KG1 (cell line): ENCODE measurements at places on chromosomes 16 and 17.

DNA sequence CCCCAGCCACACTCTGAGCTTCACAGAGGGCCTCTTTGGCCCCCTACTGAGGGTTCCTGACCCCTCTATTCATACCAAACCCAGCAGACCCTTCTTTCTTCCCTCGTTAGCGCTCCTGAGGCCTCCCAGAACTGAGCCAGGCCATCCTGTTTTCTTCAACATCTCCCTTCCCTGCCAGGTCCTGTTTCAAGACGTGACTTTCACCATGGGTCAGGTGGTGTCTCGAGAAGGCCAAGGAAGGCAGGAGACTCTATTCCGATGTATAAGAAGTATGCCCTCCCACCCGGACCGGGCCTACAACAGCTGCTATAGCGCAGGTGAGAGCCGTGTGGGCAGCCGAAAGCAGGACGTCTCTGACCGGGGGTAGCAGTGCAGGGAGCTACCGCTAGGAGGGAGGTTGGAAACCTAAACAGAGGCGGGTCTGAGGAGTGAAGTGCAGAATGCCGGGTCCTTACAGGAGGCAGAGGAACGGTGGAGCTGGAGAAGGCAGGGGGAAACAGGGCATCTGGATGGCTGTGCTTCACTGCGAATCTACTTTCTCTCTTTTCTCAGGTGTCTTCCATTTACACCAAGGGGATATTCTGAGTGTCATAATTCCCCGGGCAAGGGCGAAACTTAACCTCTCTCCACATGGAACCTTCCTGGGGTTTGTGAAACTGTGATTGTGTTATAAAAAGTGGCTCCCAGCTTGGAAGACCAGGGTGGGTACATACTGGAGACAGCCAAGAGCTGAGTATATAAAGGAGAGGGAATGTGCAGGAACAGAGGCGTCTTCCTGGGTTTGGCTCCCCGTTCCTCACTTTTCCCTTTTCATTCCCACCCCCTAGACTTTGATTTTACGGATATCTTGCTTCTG, 1.3 kb upstream of the SENP3 start:
- no peak for DNase-seq

DNA sequence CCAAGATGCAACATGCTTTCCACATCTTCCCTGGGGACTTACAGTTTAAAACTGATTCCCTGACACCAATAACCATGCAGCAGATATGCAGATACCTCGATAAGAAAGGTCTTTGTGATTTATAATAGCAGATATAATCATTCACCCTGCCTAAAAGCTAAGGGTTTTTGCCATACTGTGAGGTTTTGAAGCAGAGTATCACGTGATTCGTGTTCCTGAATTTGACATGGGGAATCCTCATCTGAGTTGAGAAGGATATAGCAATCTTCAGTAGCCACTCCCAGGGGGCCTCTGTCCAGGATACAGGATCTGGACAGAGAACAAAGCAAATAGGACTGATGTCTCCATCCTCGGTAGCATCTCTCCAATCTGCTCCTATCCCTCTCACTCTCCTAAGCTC, 79.1 kb upstream of the SDK2 start:
- no peak for DNase-seq

DNA sequence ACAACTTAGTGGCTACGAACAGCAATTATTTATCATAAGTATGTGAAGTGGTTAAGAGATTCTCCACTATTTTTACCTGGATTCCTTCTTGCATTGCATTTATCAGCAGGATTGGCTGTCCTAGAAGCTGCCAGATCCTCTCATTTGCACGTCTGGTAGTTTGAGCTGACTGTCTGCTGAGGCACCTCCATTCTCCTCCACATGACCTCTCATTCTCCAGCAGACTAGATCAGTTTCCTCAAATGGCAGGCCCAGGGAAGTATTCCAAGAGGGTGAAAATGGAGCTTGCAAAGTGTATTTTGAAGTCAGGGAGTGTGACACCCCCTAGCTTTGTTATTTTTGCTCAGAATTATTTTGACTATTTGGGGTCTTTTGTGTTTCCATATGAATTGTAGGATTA, 870.1 kb downstream of the CDH11 start:
- DNase-seq: no peak

GRCh38 chr17:50916026-50916707, 50.0 kb upstream of the TOB1 start:
- no peak for DNase-seq

- no peak for DNase-seq
Measured at GRCh38 chr17:4534928-4535666, 20.1 kb downstream of the MYBBP1A start.

- DNase-seq: no peak
Measured at GRCh38 chr16:27966756-27967155, 96.8 kb downstream of the GSG1L start.

DNA sequence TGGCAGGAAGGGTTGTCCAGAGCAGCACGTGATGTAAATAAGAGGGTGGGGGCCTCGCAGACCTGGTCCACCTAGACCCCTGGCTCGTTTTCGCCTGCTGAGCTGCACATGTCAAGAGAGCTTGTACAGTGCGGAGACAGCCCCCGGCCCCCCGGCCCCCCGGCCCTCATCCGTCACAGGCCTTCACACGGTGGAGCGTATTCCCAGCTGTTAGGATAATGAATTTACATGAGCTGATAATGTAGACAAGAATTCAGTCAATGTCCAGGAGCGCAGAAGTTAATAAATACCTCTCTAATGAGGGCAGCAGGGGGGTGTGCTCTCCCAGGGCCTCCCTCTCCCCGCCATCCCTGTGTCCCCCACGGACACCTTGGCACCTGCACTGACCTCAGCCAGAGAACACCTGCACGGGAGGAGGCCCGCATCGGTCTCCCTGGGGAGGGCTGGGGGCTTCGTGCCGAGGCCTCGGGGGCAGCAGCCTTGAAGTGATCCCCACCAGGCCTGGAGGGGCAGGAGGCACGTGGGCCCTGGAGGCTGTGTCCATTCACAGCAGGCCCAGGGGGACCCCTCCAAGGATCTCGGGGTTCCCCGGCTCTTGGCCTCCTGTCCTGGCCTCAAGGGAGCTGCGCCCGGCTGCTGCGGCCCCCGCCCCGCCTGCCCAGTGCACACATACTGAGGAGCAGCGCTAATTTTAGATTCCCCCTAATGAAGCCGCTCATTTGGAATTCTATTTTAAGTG, 14.6 kb downstream of the GSE1 start:
- DNase-seq: no peak

GRCh38 chr16:47617732-47618131, 156.6 kb downstream of the PHKB start:
- DNase-seq: no peak

- no peak for DNase-seq
Measured at GRCh38 chr17:41583137-41584127, 3.3 kb downstream of the KRT14 start.

- DNase-seq: no peak
Measured at GRCh38 chr17:60327134-60327900, 64.6 kb downstream of the USP32 start.

DNA sequence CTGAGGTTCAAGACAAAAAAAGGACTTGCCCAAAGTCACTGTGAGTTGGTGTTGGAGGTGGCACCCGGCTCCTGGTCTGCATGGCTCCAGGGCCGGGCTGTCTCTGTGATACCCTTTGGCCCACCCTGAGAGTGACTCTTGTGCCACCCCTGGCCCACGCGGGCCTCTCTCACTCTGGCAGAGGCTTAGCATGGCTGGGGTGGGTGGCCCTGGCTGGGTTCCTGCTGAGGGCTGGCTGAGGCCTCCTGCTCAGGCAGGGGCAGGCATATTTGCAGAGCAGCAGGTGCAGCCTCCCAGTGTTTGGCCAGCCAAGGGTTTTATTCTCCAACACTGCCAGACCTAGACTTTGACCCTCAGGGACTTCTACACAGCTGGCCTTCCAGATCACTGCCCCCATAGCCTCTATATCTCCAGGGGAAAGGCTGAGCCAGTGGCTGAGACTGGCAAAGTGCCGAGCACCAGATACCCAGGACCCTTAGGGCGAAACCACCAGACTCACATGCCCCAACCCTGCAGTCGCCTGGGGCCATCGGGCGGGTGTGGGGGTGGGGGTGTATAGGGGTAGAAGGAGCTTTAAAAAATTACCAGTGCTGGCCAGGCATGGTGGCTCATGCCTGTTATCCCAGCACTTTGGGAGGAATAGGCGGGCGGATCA, 21.5 kb upstream of the ADGRG1 start:
- DNase-seq: no peak

DNA sequence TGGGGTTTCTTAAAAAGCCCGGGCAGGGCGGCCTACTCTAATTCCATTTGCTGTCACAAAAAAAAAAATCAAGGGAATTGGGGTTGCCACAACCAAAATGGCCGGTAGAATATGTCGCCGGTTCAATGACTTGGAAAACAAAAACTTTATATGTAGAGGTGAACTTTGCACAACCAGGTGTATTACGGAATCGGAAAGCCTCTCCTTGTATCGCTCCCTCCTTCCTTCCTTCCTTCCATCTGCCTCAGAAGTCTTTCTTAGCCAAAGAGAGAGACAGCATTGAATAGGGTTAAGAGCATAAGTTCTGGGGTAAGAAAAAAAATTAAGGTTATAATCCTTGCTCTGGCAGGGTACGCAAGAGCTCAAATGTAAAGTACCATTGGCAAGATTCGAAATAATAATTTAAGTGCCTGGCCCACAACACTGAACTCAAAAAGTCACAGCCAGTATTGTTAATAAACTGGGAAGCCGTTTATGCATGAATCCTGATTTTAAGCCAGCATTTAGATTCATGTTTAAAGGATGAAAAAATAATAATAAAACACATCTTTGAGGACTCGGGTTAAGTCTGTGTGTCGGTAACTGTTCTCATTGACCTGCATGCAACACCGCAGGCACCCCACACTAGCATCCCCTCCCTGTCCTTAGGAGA, 522 bp upstream of the GLG1 start:
- DNase-seq: no peak
